ENCODE measurements at places on chromosomes 16 and 17. TPM values are rescaled to one million over a fixed set of nuclear protein-coding genes. Genes with fewer than 3 reads are reported as not detected.

KRTAP3-1 gene
- total RNA-seq: not detected

DNA sequence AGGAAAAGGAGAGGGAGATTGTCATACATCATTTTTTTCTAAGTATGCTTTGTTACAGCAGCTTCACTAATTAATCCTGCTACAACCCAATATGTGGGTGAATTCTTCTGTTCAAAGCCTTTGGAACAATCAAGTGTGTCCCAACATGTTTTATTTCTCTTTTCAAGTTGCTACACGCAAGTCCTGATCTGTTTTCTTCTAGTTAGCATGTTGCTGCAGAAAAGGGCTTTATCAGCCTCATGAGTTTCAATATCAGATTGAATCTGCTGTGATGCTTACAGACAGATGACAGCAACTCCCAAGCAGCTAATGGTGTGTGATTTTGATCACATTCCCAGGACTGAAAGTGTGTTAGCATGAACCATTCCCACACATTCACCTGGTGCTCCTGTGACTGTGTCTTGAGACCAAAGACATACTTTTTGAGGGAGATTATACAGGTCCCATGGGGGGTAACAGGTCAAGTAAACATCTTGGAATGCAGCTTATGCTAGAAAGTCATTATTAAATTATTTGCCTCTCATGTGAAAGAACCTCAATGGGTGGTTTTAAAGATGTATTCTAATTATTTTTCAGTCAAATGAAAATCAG, 96.9 kb upstream of the KCNJ16 start:
- no peak for ATAC-seq

AOC3 gene
- 3.7 TPM for total RNA-seq

SGF29 gene
- total RNA-seq: 28.4 TPM

MT1A gene
- total RNA-seq: not detected

DNA sequence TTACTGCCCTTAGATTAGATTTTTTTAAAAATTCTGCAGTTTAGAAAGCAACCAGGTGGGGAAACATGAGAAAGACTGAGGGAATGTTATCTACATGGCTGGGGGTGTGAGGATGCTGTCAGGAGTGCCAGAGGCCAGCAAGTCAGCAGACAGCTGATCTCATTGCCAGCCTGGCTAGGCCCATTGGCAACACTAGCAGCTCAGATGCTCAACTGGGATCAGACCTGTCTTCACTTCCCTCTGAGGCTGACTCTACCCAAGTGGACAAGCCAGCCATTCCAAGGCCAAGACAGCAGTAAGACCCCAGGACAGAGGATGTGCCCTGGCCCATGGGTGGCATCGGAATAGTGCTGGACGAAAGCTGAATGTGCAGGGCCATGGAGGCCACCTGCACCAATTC, 96.2 kb downstream of the TMEM132E start:
- no peak for ATAC-seq

DNA sequence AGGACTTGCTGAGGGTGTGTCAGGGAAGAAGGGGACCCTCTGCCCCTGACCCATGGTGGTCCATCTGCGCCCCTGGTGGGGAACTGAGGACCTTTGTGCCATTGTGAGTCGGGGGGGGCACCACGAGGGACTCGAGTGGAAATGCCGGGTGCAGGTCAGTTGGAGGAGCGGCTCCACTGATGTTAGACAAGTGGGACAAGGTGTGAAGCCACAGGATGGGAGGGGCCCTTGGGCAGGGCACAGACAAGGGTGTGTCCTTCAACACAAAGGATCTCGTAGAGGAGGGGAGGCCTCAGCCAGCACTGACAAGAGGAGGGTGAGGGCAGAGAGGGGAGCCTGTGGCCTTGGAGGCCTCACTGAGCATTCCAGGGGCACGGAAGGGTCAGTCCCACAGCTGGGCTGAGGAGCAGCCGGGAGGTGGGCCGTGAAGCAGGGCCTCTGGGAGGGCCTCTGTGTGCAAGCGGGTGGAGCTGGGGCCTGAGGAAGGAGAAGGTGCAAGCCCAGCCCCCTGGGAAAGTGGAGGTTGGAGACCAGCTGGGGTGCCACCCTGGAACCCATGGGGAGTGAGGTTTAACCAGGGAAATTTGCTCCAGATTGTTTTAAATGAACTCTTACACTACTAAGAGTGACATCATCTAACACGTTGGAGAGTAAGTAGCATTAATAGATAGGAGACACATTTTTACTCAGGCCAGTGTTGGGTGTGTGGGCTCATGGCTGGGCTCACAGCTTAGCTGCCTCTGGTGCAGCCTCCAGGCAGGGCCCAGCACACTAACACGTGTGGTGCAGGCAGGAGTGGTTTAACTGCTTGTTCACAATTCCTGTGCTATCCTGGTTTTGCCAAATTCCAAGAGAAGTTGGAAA, 27.9 kb downstream of the NARF start:
- ATAC-seq: no peak

NHERF1 gene
- total RNA-seq: 35.4 TPM

- ATAC-seq: peak; percentile 62
Observed at GRCh38 chr16:3182608-3183444, 5.2 kb upstream of the OR1F1 start.

- no peak for ATAC-seq
Observed at GRCh38 chr16:20707461-20707860, 10.0 kb upstream of the ACSM1 start.

DNA sequence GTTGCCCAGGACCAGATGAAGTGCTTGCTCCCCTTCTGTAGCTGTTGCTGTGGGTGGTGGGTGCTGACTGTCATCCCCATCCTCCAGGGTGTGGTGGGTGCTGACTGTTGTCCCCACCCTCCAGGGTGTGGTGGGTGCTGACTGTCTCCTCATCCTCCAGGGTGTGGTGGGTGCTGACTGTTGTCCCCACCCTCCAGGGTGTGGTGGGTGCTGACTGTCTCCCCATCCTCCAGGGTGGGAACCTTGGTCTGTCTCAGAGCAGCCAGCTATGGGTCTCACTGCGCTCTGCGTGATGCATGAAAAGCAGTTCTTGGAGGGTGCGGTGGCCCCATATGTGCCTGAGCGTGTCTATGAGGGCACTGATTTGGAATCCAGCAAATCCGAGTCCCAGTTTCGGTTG, 163.8 kb downstream of the RPTOR start:
- peak; percentile 11 for ATAC-seq

CDH3 gene
- 1.9 TPM for total RNA-seq

GRCh38 chr16:49556606-49557446, 183.2 kb downstream of the C16orf78 start:
- ATAC-seq: peak; percentile 91

GJD3 gene
- 0.67 TPM for total RNA-seq

DNA sequence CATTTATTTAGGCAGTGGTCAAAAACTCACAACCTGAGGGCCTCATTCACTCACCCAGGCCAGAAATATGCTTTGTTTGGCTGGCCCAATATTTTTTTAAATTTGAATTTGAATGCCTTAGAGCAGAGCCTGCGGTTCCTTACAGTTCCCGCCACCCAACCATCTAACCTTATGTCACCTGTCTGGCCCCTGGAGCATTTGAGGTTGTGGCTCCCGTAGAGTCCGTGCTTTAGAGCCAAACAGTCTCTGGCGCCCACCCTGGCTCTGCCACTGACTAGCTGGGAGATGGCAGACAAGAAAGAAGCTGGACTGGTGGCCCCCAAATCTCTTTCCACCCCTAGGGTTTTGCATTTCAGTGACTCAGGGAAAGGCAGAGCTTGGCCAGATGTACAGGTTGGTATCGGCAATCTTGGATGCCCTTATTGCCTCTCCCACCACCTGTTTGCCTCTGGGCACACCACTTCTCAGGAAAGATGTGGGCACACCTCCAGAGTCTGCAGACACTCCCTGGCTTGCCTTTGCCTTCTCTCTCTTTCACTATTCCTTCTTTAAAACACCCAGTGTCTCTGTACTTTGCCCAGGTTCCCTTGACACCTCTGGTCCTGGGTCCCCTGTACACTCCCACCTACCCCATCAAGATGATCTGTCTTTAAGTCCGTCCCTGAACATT, 1.9 kb upstream of the MAP3K14 start:
- no peak for ATAC-seq

- no peak for ATAC-seq
Observed at GRCh38 chr17:42848093-42848492, 2.9 kb upstream of the AOC3 start.

GRCh38 chr16:73265124-73265837, 217.4 kb upstream of the ZFHX3 start:
- no peak for ATAC-seq

DNA sequence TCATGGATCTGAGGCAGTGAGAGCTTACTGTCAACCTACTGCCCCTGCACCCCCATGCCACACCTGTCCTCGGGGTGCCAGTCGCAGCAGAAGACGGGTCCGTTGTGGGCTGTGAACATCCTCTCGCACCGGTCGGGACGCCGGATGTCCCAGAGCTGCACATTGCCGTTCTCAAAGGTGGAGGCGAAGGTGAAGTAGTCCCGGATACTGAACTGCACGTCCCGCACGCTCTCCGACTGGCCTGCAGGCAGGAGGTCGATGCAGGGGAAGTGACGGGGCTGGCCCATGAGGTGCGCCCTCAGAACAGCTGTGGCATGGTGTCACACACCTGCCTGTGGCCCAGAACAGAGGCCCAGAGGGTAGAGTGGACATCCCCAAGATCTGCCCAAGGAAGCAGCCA, 2.7 kb downstream of the WDR24 start:
- no peak for ATAC-seq

SLC5A11 gene
- total RNA-seq: 0.36 TPM

MEIOC gene
- 1.1 TPM for total RNA-seq

GPR179 gene
- total RNA-seq: 0.41 TPM

- ATAC-seq: peak; percentile 59
Observed at GRCh38 chr17:18025241-18025944, 13.6 kb downstream of the ATPAF2 start.

SSTR5 gene
- not detected for total RNA-seq

CCL2 gene
- total RNA-seq: 3.1 TPM

KRTAP4-3 gene
- total RNA-seq: not detected

GRCh38 chr16:57485091-57485915, 990 bp downstream of the DOK4 start:
- ATAC-seq: no peak

TACO1 gene
- 28.7 TPM for total RNA-seq

DNA sequence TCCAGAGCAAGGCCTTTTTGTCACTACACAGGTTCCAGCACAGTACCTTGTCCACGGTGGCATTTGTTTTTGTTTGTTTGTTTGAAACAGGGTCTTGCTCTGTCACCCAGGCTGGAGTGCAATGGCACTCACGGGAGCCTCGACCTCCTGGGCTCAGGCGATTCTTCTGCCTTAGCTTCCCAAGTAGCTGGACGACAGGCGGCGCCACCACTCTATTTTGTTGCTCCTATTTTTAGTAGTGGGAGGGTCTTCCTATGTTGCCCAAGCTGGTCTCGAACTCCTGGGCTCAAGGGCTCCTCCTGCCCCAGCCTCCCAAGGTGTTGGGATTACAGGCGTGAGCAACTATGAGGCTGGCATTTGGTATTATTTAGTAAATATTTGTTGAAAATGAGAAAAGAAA, 10.3 kb downstream of the MRC2 start:
- no peak for ATAC-seq

GRCh38 chr16:11254913-11255736, 879 bp downstream of the SOCS1 start:
- peak; percentile 7 for ATAC-seq

CTF1 gene
- 0.44 TPM for total RNA-seq

DNA sequence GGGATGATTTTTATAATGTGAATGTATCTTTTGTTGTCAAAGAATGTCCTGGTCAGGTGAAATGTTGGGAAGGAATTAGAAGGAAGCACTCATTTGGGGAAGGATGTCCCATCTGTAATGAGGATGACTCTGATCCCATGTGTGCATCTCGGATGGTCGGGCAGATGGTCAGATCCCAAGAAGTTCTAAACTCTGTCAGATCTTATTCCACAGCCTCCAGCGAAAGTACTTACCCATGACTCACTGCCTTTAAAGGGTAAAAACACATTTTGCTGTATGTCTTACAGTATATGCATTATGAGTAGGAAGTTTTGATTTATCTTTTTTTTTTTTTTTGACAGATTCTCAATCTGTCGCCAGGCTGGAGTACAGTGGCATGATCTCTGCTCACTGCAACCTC, 548 bp upstream of the KRTAP4-11 start:
- no peak for ATAC-seq

DNA sequence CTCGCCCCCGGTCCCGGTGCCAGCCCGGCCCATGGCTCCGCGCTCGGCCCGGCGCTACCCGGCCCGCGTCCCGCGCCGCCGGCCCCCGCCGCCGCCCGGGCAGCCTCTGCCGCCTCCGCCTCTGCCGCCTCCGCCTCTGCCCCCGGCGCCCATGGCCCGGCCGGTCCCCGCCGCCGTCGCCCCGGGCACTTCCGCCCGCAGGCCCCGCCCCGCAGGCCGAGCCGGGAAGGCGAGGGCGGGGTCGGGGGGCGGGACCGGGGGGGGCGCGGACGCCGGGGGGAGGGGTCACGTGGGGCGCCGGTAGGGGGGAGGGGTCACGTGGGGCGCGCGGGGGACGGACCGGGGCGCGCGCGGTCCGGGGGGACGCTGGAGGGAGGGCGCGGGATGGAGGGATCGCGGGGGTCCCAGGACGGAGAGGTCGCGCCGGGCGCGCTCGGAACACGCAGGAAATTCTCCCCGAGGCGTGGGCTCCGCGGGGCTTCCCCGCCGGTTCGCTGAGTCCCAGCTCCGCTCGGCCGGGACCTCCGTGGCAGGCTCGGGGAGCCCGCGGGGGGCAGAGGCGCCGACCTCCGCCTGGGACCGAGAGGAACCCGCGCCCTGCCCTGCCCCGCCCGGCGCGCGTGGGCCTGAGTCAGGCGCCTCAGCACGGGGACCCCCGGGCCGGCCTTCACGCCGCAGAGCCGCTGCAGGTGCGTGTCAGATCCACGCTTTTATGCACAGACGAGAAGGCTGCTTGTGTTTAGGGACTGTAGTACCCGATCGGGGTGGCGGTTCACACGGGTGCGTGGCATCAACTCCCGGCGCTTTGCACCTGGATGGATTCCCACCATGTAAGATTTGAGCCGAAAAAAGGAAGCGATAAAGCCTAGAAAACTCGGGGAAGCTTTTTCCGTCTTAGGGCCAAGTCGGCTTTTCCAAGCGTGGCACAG, at the start of gene PGAP6:
TSS of gene PGAP6 (minus strand) at position 190 of the 929 bp plus-strand sequence. CDS start at position 33, 157 bp downstream.
- peak; percentile 73 for ATAC-seq

DNA sequence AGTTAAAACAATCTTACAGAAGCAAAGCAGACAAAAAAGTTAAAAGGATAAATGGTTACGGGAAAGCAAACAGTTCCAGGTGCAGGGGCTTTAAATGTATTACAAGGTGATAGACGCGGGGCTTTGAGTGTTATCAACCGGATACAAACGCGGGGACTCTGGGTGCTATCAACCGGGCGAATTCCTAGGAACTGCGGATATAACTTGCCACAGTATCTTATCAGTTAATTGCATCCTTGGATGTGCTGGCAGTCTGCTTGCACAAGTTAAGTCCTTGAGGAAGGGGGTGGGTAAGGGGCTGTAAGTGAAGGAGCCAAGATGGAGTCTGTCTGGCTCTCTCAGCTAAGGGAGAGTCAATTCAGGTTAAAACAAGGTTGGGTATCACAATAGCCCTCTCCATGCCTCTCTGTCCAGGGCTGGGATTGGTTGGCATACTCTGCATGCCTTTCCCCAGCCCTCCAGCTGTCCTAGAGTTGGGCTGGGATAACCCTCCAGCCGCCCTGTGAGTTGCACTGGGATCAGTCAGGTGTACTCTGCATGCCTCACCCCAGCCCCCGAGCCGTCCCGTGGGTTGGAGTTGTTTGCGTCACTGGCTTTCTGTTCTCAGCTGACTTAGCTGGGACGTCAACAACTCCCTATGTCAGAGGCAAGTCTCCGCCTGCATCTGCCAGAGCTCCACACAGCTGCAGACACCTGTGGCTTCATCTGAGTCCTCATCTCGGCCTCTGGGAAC, 40.9 kb downstream of the TMEM235 start:
- ATAC-seq: peak; percentile 14

- ATAC-seq: no peak
Observed at GRCh38 chr17:4540687-4541327, 14.4 kb downstream of the MYBBP1A start.
